ENCODE measurements at places on chromosomes 3 and 15. TPM values are rescaled to one million over a fixed set of nuclear protein-coding genes. Genes with fewer than 3 reads are reported as not detected.

DNA sequence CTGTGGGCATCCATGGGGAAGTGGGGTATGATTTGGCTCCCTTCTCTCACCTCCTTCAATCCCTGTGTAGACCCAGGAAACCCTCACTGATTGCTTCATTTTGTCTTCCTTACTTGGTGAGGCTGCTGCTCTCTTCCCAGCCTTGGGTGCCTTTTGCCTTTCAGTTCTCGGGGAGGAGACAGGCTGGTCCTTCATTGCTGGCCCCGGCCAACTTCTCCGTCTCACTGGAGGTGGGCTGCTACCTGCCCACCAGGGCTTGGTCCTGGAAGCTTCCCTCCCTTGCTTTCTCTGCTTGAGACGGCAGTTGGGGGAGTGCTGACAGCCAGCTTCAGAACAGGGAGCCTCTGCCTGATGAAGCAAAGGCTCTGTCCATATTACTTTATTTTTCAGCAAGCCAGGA is 4.7 kb downstream of the FOXL2 start:
- DNase-seq = no peak

PSTPIP1 gene
- total RNA-seq = not detected

ITIH3 gene
- 17.8 TPM for total RNA-seq

DNA sequence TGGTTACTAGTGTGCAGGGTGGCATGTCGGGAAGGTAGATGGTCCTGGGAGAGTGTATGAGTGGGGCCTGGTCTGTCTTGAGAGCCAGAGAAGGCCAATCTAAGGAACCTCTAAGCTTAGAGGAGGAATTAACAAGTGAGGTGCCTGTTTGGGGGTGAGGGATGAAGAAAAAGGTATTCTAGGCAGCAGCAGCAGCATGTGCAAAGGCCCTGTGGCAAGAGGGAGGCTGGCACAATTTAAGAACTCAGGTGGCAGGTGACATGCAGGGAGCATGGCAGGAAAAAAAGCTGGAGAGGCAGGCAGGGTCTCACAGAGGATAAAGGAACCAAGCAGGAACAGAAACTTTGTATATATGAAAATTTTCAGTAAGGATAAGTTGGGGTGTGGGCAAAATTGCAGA is 51.2 kb downstream of the SPSB4 start:
- no peak for DNase-seq

DNA sequence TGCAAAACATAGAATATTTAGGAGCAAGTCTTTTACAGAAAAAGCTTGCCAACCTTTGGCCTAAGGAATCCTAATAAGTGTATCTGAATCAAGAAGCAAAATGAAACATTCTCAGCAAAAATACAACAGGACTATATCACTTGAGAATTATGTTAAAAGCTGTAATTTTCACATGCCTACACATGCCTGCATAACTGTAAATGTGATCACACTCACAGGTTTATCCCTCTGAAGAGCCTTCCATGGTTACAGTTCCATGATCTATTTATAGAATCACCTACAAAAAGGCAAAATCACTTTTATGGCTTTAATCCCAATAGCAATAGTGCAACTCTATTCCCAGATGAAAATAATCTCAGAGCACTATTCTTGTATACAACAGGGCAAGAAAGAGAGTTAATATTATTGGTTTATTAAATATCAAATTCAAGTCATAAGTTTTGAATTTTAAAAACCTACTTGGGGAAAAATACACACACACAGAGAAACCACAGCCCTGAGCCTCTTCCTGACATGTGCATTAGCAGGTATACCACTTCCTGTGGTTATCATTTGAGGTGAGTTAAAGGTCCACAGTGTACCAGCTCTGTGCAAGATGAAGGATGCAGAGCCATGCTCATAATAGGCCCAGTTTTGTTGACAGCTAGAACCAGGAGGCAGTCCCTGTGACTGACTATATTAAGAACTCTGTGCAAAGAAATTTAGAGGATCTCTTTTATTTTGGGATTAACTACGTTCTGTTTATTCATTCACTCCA is 252.5 kb upstream of the TGFBR2 start:
- DNase-seq = no peak

DNA sequence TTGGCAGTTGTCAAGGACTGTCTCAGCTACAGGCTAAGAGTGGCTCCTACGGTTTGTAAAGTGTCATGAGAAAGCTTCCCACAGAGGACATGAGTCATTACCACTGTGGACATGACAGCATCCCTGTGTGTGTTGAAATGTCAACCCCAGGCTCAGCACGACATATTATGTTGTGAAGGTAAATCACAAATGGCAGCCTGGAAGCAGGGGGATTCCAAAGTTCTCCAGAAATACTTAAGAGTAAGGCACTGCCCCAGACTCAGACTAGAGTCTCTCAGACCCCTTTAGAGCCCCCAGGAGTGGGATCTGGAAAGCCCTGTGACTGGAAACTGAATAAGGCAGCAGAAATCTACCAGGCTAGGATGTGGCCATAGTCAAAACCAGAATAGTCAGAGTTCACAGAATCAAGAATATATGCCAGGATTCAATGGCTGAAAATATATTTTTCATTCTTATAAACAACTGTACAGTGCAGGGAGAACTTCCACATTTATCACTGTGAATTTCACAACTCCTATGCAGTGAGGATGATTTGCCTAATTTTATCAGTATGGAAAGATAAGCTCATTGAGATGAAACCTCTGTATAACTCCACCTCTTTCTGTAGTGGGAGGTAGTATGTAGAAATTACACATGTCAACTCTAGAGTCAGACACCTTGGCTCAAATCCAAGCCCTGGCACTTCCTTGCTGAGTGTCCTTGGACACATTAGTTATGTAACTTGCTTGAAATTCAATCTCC is 237.1 kb upstream of the CFAP20DC start:
- no peak for DNase-seq

DNA sequence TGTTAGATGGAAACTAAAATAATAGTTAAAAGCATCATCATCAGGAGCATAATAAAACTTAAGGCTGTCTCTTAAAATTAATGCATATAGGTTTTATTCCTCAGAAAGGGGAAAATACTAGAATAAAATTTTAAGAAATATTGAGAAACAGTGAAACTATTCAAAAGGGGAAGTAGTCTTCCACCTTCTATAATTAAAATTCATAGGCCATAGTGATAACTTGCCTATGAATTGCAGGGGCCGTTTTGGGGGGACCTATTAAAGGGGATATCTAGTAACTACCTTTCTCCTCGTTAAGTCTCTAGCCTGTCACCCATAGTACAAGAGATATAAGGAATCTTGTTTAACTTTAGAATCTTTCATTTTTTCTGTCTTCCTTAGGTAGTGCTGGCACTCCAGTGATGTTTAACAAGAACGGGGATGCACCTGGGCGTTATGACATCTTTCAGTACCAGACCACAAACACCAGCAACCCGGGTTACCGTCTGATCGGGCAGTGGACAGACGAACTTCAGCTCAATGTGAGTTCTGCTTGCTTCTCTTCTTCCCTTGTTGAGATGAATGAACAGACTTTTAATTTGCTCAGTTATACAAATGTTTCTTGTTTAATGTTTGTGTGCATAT is 600.4 kb downstream of the GRM7 start:
- DNase-seq = no peak

GRCh38 chr3:189962466-189962865 is 158.2 kb downstream of the P3H2 start:
- DNase-seq = no peak

LRTM1 gene
- not detected for total RNA-seq

DNA sequence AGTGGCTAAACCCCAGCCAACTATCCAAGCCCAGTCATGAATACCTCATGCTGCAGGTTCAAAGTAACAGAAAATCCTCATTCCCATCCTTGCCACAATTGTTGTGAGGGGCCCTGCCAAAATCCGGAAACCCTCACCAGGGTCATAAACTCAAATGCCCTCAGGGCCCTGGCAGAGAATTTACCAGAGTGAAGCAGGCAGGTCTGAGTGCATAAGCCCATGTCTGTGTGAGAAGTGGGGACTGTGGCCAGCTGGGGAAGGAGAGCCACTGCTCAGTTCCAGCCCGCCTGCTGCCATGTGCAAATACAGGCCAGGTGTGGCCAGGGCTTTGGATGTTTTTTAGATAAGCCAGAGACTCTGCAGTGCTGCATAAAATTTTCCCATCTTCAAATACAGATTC is 7.0 kb downstream of the CEP152 start:
- DNase-seq = no peak

- no peak for DNase-seq
These were observed 37.9 kb downstream of the GASK1A start for GRCh38 chr3:43017004-43017403.

GRCh38 chr15:44788748-44789147 is 52.4 kb downstream of the TRIM69 start:
- no peak for DNase-seq

RPL14 gene
- 1,188 TPM for total RNA-seq

DNA sequence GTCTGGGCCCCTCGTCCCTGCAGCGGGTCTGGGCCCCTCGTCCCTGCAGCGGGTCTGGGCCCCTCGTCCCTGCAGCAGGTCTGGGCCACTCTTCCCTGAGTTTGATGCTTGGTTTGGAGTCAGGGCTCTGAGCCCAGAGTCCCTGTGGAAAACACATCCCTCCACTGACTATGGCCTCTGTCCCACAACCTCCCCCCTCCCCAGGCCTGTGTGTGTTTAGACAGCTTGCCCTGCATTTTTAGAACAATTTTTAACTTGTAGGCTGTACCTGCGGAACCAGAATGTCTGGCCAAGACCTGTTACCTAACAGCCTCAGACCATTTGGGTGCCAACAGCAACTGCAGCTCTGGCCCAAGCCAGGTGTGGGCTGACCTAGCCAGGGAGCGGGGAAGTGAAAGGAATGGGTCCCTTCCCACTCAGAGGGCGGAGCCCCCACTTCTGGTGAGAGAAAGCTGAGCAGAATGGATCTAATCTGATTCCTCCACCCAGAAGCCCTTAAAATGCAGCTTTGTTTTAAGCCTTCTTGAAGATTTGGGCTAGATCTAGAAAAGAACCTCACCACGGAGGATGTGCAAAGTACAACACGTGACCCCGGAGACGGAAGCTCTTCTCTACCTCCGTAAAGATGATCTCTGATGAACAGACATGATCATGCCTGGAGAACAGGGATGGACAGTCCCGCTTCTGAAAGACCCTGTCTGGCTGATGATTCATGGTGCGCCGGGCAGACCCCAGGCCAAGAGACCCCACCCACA is 60.5 kb upstream of the TFRC start:
- no peak for DNase-seq

FANCD2OS gene
- total RNA-seq = not detected

DNA sequence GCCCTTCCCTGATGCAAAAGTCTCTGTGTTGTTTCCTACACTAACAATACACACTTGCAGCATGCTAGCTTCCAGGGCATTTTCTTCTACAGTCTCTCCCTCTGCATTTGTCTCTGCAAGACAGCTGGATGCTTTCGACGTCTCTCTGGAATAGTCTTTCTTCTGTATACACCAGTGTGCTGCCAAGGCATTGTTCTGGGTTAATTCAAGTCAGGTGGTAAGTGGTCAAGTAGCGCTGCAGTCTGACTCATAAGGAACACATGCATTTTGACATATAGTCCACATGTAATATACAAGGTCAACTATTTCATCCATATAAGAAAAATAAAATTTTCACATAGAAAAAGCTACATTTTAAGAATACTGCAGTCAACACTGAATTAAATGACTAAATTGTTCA is 92.7 kb downstream of the MYLK start:
- no peak for DNase-seq

DNA sequence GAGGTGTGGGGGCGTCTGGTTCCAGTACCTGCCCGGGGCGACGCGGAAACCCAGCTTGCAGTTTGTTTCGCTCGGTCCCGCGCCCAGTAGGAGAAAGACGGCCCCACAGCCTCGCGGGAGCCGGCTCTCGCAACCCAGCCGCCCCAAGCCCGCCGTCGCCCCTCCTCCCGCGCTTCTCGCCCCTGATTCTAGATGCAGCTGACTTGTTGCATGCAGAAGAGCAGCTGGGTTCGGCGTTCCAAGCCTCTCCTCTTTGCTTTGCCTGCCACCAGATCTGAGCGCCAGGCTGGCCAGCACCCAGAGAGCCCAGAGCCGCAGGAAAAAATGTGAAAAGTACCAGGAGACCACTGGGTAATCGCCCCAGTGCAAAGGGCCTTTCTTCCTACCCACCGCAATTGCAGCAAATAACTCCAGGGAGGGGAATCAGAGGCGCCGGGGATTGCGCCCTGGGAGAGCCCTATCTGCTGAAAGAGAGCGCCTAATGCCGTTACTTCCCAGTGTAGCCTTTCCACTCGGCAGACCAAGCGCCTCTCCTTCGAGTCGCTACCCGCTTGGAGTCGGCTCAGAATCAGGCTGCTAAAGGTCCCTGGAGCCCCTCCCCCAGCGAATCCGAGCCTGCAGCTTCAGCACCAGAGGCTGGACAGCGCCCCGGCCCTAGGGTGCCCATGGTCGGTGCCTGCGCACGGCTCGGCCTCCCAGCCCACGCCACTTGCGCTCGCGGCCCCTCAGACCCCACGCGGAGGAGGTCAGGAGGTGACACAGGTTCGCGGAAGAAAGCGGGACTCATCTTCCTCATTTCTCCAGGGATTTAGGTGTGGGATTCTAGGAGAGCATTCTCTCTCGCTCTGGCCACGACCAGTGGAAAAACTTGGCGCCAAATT is 15.7 kb upstream of the AEN start:
- DNase-seq = no peak

GRCh38 chr3:178690571-178690970 is 154.3 kb downstream of the KCNMB2 start:
- no peak for DNase-seq

DNA sequence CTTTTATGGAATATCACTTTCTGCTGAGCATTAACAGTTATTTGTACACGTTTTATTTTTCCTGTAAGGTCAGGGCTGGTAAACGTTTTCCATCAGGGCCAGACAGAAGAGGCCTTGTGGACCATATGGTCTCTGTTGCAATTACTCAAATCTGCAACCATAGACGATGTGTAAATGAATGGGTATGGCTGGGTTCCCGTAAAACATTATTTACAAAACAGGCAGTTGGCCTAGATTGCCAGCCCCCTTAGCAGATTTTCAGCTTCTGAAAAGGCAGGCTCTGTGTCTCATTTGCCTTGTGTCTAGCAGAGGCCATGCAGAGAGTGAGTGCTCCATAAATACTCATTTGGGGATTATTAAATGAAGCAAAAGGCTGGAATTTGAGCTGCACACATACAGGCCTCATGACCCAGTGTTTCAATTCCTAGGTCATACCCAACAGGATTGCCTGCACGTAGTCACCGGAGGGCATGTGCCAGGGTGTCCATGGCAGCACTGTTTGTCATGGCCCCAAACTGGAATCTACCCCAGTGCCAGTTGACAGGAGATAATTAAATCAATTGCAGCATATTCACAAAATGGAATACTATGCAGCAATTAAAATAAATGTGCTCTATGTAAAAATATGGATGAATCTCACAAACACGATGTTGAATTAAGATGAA is 51.3 kb downstream of the GPD1L start:
- DNase-seq = no peak

All from chondrocyte (in vitro differentiated cells).